ENCODE measurements at places on chromosomes 6 and 20.

DNA sequence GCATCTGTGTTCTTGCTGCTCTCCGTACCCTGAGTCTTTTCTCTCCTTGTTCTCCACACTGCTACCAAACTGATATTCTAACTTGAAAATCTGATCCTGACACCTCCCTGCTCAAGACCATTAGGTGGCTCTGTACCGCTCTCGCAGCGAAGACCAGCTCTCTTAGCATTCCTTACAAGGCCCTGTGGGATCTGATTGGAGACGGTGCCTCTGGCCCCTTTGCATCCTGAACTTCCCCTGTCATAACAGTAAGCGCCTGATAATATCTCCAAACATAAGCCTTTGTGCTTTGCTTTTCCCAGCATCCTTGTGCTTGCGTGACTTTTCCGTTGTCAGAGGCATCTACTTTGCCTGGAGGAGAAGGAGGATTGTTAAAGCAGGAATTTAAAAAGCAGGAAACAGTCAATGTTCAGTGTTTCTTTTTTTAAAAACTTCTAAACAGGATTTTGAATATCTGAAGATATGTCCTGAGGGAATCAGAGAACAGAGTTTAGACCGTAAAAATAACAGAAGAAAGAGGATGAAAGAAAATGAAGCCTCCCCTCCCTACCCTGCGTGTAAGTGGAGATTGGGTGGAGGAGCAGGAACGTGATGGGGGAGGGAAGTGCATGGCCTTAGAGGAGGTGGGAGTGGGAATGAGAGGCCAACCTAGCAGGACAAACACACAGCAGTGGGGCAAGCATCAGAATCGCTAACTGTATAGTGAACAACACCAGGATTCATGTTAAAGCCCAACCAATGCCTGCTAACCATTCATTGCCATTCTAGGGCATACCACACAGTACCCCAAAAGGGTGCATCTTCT lies 89.2 kb upstream of the STMND1 start:
- no peak for DNase-seq

DNA sequence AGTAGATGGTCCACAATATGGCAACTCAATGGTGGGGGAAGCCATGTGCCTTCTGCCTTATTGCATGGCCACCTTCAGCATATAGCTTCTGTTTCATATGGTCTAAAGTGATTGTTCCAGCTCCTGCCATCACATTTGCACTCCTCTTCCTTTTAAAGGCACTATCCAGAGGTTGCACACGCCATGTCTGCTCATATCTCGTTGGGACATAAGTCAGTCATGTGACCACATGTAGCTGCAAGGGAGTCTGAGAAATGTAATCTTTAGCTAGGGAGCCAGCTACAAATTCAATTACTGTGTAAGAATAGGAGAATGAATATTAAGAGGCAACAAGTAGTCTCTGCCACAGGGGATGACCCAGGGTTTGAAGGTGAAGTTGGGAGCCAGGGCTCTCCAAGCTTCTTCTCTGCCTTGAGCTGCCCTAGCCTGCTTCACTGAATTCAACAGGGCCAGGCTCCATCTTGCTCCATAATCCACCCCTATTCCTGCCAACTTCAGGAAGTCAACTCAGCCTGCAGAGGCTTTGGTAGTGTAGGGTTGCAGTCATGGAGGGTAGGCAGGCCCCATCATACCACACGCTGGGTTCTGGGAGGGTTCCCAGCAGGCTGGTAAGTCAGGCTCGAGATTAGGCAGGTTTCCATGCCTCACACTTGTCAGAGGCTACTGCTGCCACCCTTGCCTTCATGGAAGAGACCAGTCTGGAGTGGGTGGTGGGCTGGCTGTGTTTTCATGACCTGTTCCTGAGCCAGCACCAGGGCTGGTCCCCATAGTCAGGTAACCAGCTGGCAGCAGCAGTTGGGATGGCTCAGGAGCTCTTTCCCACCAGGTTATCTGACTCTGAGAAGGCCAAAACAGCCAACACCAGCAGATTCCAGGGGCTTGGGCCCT lies 56.7 kb upstream of the SAYSD1 start:
- no peak for DNase-seq

DNA sequence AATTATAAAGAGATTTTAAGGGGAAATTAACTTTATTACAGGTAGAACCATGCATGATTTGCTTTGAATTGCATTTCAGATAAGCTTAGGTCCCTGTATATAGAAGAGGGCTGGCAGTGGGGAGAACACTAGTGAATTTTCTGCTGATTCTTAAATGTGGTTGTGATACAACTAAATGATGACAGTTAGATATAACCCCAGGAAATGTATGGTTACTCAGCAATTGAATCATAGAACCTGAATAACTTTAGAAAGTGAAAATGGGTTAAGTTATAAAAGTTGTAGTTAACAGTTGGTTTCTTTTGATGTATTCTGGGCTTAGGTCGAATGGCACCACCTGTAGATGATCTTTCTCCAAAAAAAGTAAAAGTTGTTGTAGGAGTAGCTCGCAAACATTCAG lies 70.1 kb downstream of the PHF3 start:
- DNase-seq: no peak

DNA sequence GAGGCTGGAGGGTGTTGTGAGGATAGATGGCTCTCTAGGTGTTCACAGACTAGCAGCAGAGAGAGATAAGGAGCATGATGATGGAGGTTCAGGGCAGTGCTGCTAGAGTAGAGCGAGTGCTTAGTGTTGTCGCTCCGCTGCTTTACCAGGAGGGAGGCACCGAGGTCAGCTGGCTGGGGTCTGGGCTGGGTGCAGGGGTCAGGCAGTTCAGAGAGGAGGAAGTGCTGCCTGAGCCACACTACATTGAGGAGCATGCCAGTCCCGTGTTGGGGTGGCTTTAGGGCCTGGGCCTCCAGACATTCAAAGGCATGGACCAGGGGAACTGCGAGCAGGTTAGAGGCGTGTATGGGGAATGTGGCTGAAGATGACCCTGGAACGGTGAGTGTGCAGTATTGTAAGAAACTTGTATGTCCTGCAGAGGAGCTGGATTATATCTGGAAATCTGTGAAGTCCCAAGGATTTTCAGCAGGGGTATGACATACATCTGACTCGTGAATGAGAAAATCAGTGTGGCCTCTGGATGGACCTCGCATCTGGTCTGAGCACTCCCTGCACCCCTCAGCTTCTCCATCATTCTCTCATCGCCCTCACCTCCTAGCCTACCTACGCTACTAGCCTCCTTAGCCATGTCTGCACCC lies 66.9 kb downstream of the IGF2R start:
- DNase-seq: no peak

- no peak for DNase-seq
Measured at GRCh38 chr6:164817662-164818061, 491.7 kb downstream of the C6orf118 start.

DNA sequence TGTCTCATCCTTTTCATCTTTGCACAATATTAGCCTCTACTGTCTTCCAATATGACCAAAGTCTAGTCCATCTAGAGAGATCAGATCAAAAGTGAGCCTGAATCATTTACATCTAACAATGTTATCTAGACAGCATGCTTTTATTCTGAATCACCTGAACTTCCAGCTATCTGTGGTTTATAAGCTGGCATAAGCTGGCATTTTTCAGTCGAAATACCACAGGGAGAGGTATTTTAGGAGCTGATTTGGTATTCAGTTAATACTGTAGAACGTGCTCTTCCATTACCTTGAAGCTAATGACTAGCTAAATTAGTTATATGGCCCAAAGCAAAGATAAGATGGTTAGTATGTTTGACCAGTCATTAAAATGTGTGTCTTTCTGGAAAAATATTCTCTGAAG lies 188.3 kb upstream of the AGPAT4 start:
- no peak for DNase-seq

DNA sequence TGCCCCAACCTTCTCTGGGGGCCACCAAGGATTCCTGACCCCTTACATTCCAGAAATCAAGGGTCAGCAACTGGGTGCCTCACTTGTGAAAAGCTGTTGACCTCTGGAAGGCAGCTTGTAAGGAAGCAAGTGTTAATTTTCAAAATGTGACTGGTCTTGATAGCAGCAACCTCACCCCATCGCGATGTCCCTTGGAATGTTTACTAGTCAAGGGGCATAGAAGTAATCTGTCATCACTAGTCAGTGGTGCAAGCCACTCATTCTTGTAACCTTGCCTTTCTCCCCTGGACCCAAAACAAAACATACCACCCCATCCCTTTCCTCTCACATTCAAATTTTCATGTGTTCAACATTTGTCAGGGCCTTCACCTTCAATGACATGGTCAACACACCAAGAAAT lies 30.5 kb downstream of the TBX18 start:
- DNase-seq: no peak

DNA sequence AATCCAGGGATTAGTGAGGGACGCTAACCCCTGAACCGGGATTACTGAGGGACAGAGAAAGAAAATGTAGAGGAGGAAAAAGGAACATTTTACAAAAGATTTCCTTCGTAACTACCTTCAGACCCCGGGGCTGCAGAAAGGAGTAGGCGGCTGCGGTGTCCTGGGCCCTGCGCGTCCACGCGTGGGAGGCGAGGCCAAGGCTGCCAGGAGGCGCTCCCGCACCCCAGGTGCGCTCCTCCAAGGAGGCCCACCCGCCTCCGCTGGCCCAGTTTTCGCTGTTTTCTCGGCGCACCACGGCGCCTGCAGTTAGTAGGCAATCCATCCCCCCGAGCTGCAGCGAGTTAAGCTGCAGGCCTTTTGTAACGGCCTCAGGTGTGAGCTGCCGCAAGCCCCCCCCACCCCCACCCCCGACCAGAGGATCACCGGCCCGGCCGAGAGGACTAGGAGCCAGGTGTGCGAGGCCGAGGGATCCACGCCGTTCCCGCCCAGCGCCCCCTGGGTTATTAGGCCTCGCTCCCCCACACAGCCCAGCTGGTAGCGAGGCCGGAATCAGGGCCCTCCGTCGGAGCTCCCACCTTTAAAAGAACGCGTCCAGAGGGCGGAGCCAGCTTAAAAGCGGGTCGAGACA lies 380.3 kb upstream of the ARID1B start:
- DNase-seq: no peak

GRCh38 chr6:141264101-141264500 lies 868.6 kb upstream of the GJE1 start:
- DNase-seq: no peak

GRCh38 chr6:33837971-33838665 lies 34.3 kb upstream of the MLN start:
- DNase-seq: no peak

DNA sequence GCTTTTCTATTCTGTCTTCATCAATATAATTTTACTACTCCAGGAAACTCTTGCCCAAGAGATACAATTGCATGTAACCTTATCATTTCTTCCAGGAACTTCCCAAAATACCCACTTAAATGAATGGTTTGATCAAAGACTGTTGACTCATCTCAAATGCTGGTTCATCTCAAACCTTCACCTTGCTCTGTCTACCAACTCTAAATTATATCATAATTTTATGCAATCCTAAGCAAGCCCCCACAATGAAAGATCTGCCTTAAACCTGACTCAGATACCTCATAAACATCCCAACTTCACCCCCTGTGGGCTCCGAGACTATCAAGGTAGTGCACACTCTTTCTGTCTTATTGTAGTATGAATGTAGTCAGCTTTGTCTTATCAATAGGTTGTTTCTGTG lies 65.5 kb upstream of the GCM1 start:
- DNase-seq: no peak

- no peak for DNase-seq
Measured at GRCh38 chr6:37083243-37084138, 78.0 kb downstream of the FGD2 start.

DNA sequence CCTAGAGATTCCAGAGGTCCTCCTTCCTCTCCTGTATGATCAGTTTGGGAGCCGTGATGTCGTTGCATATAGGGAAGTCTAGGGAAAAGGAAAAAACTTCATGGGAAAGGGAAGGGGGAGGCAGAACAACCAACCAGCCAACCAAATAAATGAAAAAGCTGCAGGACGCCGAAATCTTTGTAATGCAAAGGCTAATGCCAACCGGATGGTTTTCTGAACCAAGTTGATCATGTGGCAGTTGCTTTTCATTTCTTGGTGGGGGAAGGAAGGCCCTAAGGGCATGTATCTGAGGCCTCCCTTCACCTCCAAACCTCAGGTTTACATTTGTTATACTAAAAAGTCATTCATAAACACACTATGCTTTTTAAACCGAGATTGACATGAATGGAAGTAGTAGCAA lies 167.2 kb downstream of the ARID1B start:
- DNase-seq: no peak

- no peak for DNase-seq
Measured at GRCh38 chr6:23713211-23713610, 412.8 kb upstream of the NRSN1 start.

DNA sequence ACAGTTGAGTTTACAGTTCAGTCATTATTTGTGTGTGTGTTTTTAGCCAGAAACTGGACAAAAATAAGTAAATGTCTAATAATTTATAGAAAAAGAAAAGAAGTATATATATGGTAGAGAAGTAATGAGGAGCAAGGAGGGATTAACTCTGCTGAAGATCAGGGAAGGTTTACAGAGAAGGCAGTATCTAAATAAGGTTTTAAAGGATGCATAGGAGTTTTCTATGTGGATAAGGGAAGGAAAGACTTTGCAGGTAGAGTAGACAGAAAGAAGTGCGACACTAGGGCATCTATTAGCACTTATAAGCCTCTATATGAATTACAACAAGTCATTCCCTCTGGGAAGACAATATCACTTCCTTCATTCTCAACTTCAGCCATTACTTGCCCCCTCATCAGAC lies 34.3 kb downstream of the ISM1 start:
- DNase-seq: no peak

DNA sequence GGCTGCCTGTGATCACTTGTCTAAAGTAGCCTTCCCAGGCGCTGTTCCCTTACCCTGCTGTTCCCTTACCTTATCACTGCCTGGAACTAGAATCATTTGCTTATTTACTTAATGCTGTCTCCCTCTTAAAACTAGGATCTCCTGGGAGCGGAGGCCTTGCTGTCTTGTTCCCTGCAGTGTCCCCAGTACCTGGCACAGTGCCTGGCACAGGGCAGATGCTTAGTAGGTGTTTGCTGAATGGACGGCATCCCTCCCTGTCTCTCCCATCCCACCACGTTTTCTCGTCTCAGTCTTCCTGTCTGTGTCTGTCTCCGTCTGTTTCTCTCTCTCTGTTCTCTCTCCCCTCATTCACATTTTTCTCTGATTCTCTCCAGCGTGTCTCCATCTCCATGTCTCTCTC lies 99.9 kb upstream of the MYL9 start:
- no peak for DNase-seq
